SJCRH30 (cell line): ENCODE measurements at places on chromosomes 3 and 15. TPM values are rescaled to one million over a fixed set of nuclear protein-coding genes. Genes with fewer than 3 reads are reported as not detected.
A peak's percentile ranks its signal among the peaks of the same experiment; 100 is the strongest.

Gene CDAN1
- 16.2 and 17.8 TPM in 2 replicates for total RNA-seq

Gene APEH
- 61.8 and 63.0 TPM in 2 replicates for total RNA-seq

Gene SLC9C1
- total RNA-seq = not detected in 2 replicates

Gene RBP2
- total RNA-seq = not detected in 2 replicates

Gene RARRES1
- total RNA-seq = not detected in 2 replicates

Gene POPDC2
- 0.10 TPM in 1 of 2 replicates, not detected in the other for total RNA-seq

Gene ADAMTS17
- 4.0 and 4.1 TPM in 2 replicates for total RNA-seq

Gene OSTN
- total RNA-seq = not detected in 2 replicates

GRCh38 chr15:97598353-97598798, 362.1 kb upstream of the ARRDC4 start:
- H3K27ac ChIP-seq = no peak overlapping the region
- H3K36me3 ChIP-seq = no peaks in the 10 kb centered on the region
- no peaks in the 10 kb centered on the region for H3K4me1 ChIP-seq
- 0 out of 2 replicates have a peak, but pooled peaks cover 2% of the 10 kb centered on the region for H3K27me3 ChIP-seq

- H3K27ac ChIP-seq = peak overlapping the region; percentile 68
- H3K4me3 ChIP-seq = peak overlapping the region; percentile 88
- no peak for DNase-seq
- H3K4me1 ChIP-seq = no peaks in the 10 kb centered on the region
Observed at GRCh38 chr15:72782274-72783003, 1.1 kb downstream of the ADPGK start.

GRCh38 chr3:59451800-59452746, 402.2 kb upstream of the CFAP20DC start:
- H3K4me3 ChIP-seq = no peak overlapping the region
- no peaks in the 10 kb centered on the region for H3K27me3 ChIP-seq
- no peaks in the 10 kb centered on the region for H3K4me1 ChIP-seq
- no peak overlapping the region for H3K27ac ChIP-seq
- H3K36me3 ChIP-seq = no peaks in the 10 kb centered on the region

- no peak overlapping the region for H3K27ac ChIP-seq
- DNase-seq = peak; percentile 24
- H3K4me3 ChIP-seq = no peak overlapping the region
- H3K27me3 ChIP-seq = no peaks in the 10 kb centered on the region
- peaks cover 10% of the 10 kb centered on the region for H3K36me3 ChIP-seq
Observed at GRCh38 chr3:129289201-129289921, 10.7 kb downstream of the HMCES start.

GRCh38 chr3:168157099-168157700, 61.5 kb upstream of the GOLIM4 start:
- H3K27me3 ChIP-seq = 0 out of 2 replicates have a peak, but pooled peaks cover 4% of the 10 kb centered on the region
- H3K27ac ChIP-seq = no peak overlapping the region
- DNase-seq = no peak

DNA sequence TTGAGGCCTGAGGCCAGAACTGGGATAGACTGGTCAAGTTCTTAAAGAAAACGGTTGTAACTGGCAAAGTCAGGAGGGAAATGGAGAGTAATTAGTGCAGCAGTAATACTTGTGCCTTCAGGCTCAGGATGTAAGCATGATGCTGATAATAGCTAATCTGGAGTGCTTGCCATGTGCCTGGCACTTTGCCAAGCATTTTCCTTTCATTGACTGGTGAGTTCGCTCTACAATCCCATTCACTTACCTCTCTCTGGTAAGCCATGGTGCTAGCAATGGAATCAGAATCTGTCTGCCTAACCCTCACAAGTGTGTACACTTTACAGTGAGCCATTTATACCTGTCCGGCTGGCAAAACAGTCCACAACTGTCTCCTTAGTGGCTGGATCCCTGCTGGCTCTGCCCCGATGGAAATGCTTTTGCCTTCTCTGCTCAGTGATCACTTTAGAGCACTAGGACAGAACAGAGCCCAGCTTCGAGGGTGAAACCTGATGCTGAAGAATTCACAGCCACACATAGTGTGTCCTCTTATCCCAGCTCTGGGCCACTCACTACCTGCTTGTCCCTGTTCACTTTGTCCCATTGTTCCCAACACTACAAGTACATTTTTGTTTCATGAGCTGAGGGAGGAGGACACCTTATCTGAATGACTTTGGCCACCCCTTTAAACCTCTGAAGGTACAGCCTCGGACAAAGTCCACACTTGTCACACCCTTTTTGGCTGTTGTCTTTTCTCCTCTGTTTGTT, 10.3 kb downstream of the CHP1 start:
- H3K27ac ChIP-seq = no peak overlapping the region
- H3K4me3 ChIP-seq = no peak overlapping the region
- peaks cover 6% of the 10 kb centered on the region; the same call in 1 of the 2 replicates for H3K36me3 ChIP-seq
- peak; percentile 52 for DNase-seq
- H3K27me3 ChIP-seq = no peaks in the 10 kb centered on the region
- H3K4me1 ChIP-seq = no peaks in the 10 kb centered on the region; the same call in 1 of the 2 replicates

GRCh38 chr15:67178569-67179210, 75.8 kb downstream of the AAGAB start:
- H3K4me3 ChIP-seq = no peak overlapping the region
- no peaks in the 10 kb centered on the region for H3K27me3 ChIP-seq
- H3K4me1 ChIP-seq = peaks cover 42% of the 10 kb centered on the region
- H3K27ac ChIP-seq = peak overlapping the region; percentile 48
- peaks cover 13% of the 10 kb centered on the region for H3K36me3 ChIP-seq

- no peak overlapping the region for H3K4me3 ChIP-seq
- H3K27me3 ChIP-seq = no peaks in the 10 kb centered on the region; the same call in 1 of the 2 replicates
- H3K27ac ChIP-seq = no peak overlapping the region
- H3K4me1 ChIP-seq = no peaks in the 10 kb centered on the region
Observed at GRCh38 chr3:10709110-10709781, 106.8 kb upstream of the SLC6A11 start.

GRCh38 chr3:172101107-172101506, 61.7 kb downstream of the FNDC3B start:
- H3K27me3 ChIP-seq = no peaks in the 10 kb centered on the region
- DNase-seq = no peak
- H3K4me3 ChIP-seq = no peak overlapping the region
- H3K4me1 ChIP-seq = peaks cover 45% of the 10 kb centered on the region

DNA sequence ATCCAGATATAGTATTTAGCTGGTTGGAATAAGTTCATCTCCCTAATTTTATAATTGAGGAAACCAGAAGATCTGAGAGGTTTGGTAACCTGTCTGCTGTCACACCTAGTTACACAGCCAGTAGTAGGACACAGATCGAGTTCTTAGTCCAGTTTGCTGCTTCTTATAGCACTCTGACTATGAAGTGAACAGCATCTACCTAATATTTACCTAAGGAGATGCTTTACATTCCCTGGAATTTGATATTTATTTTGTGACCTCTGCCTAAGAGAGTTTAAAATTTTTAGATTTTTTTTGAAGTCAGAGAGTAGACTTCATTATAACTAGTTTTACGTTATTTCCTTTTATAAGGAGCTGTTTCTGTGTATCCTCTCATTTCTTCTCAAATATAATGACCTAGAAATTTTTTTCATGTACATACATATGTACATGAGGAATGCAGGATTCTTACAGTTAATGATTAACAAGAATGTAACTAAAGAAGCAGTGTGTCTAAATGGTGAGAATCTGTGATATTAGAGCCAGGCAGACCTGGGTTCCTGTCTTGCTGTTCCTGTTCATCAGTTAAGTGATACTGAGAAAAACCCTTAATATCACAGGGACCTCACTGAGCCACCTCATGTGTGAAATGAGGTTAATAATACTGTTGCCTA, 4.3 kb downstream of the ARHGEF26 start:
- H3K27ac ChIP-seq = no peak overlapping the region
- H3K27me3 ChIP-seq = no peaks in the 10 kb centered on the region
- no peak for DNase-seq
- H3K4me1 ChIP-seq = 0 out of 2 replicates have a peak, but pooled peaks cover 4% of the 10 kb centered on the region
- H3K36me3 ChIP-seq = peaks cover 8% of the 10 kb centered on the region
- H3K4me3 ChIP-seq = no peak overlapping the region
